Esophagus squamous epithelium (tissue), 5 donors: ENCODE measurements at places on chromosomes 16 and 17.

- no peak for DNase-seq
Observed at GRCh38 chr16:24753000-24753399, 23.5 kb downstream of the TNRC6A start.

DNA sequence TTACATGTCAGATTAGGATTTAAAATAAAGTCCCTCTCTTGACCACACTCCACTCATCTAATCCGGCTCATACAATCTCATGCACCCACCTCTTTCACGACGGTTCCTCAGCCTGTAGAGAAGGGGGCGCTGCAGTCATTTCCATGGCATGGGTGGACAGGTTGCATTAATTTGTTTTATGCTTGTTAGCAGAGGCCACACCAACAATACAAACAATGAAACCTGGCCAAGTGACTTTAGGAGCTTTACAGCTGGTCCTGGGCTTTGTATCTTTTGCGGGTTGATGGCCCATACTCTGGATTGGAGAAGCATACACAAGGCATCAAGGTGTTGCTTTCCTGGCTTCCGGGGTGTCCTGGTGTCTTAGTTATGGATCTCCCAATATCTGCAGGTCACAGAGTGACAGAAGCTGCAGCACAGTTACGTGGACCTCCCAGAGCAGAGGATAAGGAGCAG is 9.7 kb upstream of the SNF8 start:
- no peak for DNase-seq

DNA sequence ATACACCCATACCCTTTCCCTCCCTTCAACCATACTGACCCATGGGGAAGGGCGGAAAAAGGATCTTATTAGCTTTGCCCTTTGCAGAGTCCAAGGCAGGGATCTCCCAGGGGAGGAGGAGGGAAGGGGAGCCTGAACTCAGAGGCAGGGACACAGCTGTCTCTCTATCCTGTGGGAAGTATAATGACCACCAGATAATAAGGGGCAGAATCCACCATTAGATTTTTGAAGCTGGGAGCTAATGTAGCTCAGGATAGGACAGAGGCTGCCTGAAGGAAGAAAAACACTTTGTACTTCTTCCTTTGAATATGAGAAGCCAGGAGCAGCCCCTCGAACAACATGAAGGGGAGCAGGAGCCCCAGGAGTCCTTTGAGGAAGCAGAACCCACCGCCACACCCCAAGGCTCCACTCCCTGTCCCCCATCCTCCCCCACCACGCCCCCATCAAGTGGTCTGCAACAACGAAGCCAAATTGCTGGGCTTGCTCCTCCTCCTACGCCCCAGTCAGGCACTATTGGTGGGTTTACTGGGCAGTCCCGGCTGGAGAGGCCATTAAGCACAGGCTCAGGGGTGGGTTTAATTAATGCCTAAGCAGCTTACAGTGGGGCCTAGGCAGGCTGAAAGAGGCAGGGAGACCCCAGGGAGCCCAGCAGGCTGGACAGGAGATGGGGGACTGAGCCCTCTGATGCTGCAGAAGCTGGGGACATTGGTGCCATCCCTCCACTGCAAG is 5.3 kb downstream of the MPP2 start:
- DNase-seq: no peak

GRCh38 chr16:21267298-21267697 is 10.8 kb downstream of the CRYM start:
- no peak for DNase-seq

DNA sequence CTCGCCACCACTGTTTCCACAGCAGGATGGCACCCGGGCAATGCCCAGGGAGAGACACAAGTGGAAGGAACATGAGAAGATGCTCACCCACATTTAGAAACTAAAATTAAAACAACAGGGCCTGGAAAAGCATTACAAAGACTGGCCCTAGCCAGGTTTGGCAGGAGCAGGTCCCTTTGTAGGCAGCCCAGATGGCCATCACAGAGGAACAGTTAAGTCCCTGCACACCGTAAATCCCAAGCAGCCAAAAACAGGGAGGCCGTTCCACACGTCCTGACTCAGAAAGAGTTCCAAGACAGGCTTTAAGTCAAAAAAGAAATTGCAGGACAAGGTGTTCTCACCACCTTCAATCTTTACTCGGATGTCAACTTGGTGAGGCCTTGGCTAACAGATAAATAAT is 127.1 kb downstream of the DYNLRB2 start:
- DNase-seq: no peak
